ENCODE measurements at places on chromosomes 11 and 22.
A peak's percentile ranks its signal among the peaks of the same experiment; 100 is the strongest.

GRCh38 chr11:104588970-104589369, 309.3 kb downstream of the CASP12 start:
- H3K4me1 ChIP-seq: no peaks in the 10 kb centered on the region
- no peak overlapping the region for H3K27ac ChIP-seq
- H3K27me3 ChIP-seq: no peaks in the 10 kb centered on the region
- DNase-seq: no peak

DNA sequence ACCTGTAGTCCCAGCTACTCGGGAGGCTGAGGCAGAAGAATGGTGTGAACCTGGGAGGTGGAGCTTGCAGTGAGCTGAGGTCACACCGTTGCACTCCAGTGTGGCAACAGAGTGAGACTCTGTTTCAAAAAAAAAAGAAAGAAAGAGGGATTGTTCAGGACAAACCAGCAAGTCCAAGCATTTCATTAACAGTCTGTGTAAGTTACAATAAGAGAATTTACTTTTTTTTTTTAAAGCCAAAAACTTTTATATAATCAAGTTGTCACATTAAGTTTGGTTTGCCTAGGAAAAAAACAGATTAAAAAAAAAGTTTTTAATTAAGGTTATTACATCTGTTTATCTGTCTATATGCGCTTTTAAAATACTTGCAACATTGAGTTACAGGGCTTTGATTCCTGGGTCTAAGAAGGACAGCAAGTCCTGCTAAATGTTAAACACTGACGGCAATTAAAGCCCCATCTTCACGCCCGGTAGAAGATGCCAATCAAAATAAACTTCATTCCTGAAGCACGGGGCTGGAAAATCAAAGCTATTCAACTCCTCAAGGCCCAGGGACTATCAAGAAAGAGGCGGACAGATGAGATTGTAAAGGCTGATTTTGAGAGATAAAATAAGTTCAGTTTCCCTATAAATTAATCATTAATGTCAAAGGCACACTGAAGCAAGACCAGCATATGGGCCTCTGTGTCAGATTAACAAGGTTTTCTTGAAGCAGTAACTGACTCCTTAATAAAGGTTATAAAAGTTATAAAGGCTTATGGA, 10.7 kb downstream of the TMEM138 start:
- DNase-seq: no peak
- peaks cover 6% of the 10 kb centered on the region for H3K4me1 ChIP-seq
- no peak overlapping the region for H3K27ac ChIP-seq
- H3K36me3 ChIP-seq: no peaks in the 10 kb centered on the region

DNA sequence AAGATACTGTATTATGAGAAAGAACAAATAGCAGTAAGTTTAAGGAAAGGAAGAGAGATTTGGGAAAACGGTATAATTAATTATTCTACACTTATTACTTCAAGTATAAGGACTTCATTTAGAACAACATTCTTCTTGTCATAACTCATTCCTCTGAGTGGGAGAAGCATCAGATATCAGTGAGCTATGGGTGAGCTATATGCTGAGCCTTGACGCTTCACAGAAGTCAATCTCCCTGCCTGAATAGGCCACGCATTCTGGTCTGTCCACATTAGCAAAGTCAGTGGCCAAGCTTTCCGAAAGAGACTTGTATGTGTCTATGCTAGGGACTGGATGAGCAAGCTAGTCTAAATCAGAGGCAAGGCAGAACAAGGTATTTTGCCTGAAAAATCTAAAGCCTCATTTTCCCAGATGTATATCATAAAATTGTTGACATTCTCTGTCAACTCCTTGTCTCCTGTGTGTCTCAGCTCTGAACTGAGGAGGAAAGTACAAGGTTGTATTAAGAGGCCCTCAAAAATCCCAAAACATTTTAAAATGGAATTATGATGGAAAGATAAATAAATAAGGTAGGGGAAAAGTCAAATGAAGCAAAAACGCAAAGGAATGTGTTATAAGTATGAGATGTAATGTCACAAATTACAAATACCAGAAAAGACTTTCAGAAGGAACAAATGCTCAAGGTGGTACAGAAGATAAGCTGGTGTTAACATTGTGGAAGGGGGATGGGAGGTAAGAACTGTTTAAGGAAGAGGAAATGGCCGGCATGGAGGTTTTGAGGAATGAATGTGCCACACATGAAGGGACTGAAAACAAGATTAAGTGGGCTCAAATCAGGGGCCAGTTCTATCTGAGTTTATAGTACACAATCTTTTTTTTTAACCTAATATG, 1.4 kb downstream of the OR52N2 start:
- H3K4me3 ChIP-seq: no peak overlapping the region
- H3K27ac ChIP-seq: no peak overlapping the region
- no peaks in the 10 kb centered on the region for H3K27me3 ChIP-seq
- H3K36me3 ChIP-seq: no peaks in the 10 kb centered on the region

DNA sequence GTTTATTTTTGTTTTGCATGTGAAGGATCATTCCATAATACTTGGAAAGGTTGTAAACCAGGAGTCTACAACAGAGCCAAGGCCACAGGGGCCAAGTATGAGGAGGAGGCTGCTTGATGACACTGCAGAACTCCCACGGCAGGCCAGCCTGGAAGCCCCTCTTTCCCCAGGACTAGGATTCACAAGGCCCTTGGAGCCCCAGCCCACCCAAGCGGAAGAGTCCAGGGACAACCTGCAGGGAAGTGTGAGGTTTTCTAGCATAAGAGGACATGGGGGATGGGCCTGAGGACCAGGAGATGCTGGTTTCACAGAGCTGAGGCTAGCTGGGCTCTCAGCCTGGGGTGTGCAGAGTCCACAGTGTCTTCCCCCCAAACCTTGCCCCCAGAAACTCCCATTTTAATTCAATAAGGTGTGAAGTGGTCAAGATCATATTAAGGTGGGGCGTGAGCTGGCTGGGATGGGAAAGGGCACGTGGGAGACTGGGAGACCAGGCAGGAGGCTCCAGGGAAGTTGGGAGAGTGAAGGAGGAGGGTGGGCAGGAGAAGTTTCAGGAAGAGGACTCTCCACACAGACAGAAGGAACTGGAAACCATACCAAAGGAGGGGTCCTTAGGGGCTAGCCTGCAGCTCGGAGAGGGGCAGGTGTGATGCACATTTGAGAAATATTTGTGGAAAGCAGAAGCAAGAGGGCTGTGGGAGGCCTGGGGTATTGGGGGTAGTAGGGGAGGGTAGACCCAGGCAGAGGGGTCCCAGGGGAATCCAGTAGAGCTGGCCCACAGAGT, 12.4 kb downstream of the GNAZ start:
- no peaks in the 10 kb centered on the region for H3K4me1 ChIP-seq
- no peak for DNase-seq
- no peak overlapping the region for H3K4me3 ChIP-seq
- H3K27ac ChIP-seq: no peak overlapping the region

DNA sequence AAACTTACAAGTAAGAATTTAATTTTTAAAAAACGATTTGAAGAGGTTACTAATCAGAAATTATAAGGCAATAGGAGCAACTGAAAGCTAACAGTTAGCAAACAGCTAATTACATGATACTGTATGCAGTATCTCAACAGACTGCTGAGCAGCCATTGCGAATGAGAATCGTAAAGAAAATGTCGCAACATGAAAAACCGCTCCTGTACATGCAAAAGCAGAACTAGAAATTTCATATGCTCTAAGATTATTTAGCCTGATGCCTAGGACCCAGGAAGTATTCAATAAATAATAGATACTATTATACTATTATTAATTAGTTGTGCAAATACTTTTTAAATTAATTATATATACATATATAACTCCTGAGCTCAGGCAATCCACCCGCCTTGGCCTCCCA, 48.7 kb upstream of the EP300 start:
- H3K4me3 ChIP-seq: no peak overlapping the region
- H3K4me1 ChIP-seq: no peaks in the 10 kb centered on the region
- DNase-seq: no peak
- no peak overlapping the region for H3K27ac ChIP-seq

DNA sequence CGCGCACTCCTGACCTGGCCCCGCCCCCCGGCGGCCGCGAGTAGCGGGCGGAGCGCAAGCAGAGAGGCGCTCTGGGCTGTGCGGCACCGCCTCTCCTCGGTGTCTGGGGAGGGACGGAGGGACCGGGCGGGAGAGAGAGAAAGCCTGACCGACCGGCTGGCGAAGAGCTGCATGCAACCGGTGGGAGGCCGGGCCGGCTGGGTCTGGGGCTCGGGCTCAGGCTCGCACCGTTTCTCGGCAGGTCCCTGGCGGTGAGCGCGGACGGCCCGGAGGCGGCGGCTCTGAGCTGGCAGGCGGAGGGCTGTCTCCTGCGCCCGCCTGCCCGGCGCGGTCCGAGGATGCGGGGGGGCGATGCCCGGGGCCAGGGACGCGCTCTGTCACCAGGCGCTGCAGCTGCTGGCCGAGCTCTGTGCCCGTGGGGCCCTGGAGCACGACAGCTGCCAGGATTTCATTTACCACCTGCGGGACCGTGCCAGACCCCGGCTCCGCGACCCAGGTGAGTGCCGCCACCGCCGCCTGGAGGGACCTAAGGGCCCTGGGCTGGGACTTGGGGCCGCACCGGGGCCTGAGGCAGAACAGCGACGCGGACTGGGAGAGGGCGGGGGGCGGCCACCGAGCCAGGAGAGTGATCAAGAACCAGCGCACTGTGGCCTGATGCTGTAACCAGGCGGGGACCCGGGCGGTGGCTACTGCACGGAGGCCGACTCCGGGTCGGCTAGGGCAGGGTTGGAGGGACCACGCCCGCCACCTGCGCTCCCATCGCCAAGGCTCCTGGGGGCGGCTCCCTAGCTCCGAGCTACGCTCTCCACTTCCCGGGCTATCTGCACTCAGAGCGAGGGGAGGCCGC, at the start of gene SYT9:
Gene SYT9, plus strand, starts transcription at position 69 of the 847 bp plus-strand sequence. Its CDS starts 283 bp downstream, at position 352.
- no peaks in the 10 kb centered on the region for H3K4me1 ChIP-seq
- H3K4me3 ChIP-seq: peak within 1 kb of the TSS; percentile 56
- no peaks in the 10 kb centered on the region for H3K27me3 ChIP-seq
- H3K36me3 ChIP-seq: no peaks in the 10 kb centered on the region
- DNase-seq: peak; percentile 58
- H3K27ac ChIP-seq: no peak within 1 kb of the TSS

DNA sequence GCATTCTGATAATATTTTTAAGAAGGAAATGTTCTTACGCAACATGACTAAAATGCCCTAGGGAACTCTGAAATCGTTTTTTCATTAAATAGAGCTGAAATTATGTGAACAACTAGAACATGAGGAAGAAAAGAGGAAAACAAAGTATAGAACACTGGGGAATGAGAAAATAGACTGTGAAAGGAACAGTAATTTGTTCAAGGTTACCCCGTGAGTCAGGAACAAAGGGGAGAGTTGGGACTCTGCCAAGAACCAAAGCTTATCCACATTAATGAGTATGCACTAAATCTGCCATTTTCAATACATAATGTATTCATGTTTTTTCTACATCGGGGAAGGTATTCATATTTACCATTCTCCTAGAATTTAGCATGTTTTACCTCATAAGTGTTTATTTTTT, 961.8 kb upstream of the CCDC90B start:
- no peak for DNase-seq
- no peaks in the 10 kb centered on the region for H3K4me1 ChIP-seq
- no peaks in the 10 kb centered on the region for H3K36me3 ChIP-seq
- no peak overlapping the region for H3K27ac ChIP-seq
- H3K4me3 ChIP-seq: no peak overlapping the region
- H3K27me3 ChIP-seq: no peaks in the 10 kb centered on the region

DNA sequence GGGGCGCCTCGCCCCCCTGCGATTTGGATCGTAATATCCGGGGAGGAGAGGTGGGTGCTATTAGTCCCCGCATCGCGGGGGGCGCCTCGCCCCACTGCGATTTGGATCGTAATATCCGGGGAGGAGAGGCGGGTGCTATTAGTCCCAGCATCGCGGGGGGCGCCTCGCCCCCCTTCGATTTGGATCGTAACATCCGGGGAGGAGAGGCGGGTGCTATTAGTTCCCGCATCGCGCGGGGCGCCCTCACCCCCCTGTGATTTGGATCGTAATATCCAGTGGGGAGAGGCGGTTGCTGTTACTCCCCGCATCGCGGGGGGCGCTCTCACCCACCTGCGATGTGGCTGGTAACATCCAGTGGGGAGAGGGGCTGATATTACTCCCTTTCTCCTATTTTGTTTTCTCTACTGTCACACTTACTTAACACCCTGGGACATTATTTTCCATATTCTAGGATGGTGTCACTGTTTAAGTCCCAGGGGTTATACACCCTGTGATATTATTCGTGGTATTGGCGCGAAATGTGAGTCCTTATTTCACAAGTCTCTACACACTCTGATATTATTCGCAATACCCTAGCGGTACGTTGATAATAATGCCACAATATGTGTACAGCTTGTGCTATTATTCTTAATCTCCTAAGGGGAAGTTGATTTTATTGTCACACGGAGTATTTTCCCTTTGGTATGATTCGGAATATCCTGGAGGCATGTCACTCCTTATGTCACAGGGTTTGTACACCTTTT, 57.8 kb upstream of the ALDH3B2 start:
- peak overlapping the region; percentile 43 for H3K4me3 ChIP-seq
- H3K36me3 ChIP-seq: no peaks in the 10 kb centered on the region

DNA sequence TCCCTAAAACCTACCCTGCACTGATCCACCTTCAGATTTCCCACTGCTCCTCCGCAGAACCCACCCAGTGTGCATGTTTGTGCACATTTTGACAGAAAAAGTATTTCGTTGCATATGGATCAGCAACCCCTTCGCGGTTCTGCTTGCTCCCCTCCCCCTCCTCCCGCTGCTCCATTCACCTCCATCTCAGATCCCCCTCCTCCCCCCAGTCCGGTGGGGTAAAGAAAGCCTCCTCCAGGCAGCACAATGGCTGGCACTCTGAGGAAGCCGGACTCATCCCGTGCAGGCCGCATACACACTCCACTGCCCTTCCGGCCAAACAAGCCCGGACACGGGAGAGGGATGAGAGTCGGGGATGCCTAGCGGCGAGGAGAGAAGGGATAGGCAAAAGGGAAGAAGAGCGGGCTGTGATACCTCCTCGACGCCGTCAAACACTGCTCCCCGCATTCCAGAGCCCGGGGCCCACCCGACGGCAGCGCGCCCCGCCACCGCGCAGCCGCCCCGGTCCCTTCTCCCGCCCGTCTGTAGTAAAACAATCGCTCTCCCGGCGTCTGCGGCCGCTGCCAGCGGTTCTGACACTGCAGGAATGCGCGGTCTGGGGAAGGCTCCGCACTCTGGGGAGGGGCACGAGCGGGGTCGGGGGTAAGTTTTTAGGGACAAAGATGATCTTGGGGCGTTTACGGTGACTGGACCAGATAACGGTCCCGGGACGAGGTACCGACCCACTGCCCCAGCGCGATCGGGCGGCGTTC, 915 bp downstream of the FEZ1 start:
- H3K4me1 ChIP-seq: no peaks in the 10 kb centered on the region
- H3K36me3 ChIP-seq: no peaks in the 10 kb centered on the region
- peaks cover 10% of the 10 kb centered on the region for H3K27me3 ChIP-seq
- peak overlapping the region; percentile 78 for H3K4me3 ChIP-seq
- H3K27ac ChIP-seq: no peak overlapping the region
